ENCODE measurements at places on chromosomes 11 and 22.

GRCh38 chr11:25938952-25939351 lies 393.0 kb upstream of the ANO3 start:
- no peak for DNase-seq

GRCh38 chr11:66725114-66725513 lies 3.9 kb downstream of the SPTBN2 start:
- no peak for DNase-seq

DNA sequence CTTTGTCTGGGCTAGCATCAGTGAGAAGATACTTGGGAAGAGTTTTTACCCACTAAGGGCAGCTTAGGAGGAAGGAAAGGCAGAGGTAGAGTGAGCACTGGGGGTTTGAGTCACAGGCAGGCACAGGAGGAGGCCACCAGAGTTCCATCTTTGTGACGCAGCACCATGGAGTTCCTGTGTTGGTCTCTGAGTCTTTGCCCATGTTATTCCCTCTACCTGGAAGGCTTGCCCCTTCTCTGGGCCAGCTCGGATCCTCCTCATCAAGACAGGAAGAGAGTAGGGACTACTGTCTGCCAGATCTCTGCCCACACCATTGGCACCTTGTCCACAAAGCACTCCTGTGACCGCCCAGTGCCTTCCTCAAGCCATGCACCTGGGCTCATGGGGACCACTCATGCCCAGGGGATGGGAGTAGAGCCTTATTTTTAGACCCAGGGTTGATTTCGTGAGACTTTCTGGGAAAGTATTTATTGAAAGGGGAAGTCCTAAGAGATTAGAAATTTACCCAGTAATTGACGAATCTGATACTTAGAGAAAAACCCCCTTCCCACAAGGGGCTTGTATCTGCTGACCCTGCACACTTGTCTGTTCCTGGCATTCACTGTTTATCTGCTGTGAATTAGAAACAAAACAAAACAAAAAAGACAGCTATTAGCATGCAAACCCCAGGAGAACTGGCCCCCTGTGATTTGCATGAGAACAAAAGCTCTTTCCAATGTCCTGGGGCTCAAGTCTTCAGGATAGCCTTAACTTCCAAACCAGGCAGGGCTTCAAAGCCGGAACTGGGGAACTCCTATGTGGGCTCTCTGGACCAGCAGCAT lies 35.9 kb upstream of the MYEOV start:
- DNase-seq: no peak

DNA sequence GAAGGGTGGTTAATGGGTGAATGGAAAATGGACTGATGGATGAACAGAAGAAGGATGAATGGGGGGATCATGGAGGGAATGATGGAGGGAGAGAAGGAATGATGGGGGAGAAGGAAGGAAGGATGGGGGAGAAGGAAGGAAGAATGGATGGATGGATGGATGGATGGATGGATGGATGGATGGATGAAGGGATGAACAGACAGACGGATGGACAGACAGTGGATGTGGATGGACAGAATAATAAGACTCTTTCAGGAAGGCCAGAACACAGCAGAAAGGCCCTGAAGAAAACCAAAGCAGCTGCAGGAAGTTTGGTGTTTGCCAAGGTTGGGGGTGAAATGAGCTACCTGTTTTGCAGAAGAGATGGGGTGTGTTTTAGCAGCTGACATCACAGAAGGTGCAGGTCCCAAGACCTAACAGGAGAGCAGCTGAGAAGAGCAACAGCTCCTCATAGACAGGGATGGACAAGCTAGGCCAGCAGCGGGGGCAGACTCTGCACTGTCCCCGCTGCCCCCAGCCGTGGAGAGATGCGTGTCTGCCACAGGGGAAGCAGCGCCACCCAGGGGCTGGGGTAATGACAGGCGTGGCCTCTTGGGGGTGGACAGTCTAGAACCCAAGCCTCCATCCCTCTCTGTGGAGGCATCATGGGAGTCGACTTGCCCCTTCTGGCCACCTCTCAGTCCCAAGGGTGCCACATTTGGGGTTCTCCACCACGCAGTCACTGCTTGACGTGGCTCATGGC lies 17.9 kb downstream of the C1QTNF6 start:
- no peak for DNase-seq

DNA sequence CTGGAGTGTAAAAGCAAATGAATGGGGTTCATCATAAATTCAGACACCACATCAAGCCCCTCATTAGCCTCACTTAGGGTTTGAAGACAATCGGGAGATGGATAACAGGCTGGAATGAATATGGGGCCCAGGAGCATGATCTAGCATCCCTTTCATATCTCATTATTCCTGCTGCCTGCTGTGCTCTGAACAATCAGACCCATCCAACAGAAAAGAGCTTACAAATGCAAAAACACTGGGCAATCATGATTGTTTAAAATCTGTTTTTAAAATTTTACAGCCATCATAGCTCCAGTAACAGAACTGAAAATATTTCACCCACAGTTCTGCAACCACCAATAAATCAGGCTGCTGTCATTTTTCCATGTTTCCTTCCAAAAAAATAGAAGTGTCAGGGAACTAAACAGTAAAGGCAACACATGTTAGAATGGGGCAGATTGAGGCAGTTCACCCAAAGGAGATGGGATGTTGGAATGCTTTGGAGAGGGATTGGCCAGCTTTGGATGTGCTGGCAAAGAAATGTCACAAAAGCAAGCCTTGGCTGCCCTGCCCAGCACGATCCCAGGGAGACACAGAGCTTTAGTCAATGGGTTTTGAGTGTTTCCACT lies 47.8 kb upstream of the BMAL1 start:
- no peak for DNase-seq

GRCh38 chr11:86287468-86287796 lies 14.6 kb upstream of the HIKESHI start:
- no peak for DNase-seq

DNA sequence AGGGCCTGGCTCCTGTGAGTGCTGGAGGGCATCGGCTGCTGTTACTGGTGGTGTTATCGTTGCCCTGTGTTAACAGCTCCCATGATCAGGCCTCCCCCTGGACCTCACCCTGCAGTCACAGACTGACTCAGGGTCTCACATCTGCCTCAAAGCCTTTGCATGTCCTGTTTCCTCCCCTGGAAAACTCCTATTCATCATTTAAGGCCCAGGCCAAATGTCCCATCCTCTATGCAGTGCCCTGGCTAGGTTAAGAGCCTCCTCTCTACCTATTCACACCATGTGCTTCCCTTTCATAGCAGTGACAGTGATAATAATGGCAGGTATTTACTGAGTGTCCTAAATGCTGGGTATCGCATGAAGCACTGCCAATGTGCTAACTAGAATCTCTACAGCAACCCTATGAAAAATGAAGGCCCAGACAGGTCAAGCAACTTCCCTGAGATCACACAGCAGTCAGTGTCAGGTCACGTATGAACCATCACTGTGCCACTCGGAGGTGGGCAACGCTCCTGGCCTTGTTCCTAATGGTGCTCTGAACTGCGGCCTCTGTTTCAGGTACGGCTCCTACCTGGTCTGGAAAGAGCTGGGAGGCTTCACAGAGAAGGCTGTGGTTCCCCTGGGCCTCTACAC lies 9.3 kb downstream of the TSPO start:
- no peak for DNase-seq

GRCh38 chr11:9769621-9770020 lies 105.7 kb downstream of the SWAP70 start:
- no peak for DNase-seq

DNA sequence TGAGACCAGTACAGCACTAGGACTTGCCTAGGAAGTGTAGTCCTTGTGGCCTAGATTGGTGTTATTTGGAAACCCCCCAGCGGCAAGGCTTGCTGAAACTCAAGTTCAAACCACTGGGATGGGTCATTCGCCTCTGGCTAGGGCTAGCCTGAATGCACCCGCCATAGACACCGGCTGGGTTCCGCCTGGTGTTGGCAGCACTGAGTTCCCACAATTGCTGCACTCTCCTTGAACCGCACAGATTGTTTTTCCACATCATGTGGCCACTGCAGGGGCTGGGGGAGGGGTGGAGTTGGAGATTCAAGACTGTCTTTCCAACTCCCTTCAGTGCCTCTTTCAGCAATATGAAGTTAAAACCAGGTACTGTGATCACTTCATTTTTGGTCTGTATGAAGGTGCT lies 43.1 kb downstream of the CCDC73 start:
- no peak for DNase-seq

DNA sequence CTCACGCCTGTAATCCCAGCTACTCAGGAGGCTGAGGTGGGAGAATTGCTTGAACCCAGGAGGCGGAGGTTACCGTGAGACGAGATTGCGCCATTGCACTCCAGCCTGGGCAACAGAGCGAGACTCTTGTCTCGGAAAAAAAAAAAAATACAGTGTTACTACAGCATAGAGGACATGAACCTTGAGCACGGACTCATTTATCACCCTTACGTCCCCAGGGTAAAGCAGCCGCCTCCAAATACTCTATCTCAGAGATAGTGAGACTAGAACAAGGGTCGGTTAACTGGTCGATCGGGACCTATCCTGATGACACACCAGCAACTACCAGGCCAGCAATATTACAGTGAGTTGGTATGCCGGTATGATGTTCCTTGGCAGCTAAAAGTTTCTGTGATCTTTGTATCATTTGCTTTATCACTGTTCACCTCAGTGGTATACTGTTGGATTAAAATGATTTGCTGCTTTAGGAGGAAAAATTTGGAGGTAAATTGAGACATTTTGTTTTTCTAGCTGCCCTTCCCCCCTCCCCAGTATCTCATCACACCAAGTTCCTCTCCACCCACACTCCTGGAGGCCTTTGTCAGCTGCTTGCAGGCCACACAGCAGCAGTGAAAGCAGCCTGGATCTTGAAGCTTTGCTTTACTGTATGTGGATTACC lies 7.0 kb upstream of the SIDT2 start:
- DNase-seq: no peak

DNA sequence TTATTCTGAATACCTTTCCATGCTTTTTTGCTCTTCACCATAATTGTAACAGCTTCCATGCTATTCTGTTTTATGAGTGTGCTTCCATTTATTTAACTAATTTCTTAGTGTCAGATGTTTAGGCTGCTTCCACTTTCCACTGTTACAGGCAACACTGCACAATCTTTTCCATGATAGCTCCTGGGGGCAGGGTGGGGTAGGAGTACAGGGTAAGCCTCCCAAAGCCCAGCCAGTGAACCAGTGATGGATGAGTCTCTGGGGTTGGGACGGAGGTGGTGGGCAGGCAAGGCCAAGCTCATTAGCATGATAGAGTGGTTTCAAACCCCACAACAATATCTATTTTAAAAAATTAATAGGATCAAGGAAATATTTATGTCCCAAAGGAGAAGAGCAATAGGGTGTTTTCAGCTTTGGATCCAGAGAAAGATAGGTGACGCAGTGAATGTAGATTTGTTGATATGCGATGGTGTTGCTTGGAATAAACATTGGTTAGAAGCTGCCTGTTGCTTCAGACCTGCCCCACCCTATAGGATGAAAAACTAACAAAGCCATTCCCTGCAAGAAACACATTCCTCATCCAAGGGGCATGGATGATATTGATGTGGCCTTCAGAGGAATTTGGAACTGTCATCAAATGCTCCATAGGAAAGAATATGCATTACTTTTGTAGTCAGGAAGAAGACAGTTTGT lies 17.1 kb upstream of the ELF5 start:
- no peak for DNase-seq

DNA sequence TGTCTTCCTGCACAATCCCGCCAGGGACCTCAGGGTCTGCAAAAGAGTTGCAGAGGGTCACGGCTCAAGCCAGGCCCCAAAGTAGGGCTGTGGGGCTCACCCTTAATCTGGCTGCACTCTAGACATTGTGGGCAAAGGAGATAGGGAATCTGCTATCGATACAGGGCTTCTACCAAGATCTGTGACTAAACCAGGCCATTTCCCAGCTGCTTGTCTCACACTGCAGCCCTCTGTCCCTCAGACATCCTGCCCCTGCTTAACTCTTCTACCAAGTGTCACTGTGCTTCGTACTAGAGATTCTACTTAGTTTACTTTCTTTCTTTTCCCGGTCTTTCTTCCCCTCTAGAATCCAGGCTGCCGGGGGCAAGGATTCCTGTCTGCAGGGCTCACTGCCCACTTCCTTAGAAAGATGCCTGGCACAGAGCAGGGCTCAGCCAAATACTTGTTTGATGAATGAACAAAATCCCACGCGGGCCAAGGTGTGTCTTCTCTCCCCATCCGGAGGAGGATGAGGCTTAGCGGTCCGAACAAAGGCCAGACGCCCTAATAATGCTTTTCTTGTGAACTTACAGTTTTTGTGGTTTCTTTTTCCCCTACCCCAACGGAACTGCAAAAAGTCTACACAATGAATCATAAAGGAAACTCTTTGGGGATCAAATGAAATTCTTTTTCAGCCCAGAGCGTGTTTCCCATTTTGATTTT lies 61.3 kb upstream of the ANO1 start:
- DNase-seq: no peak

GRCh38 chr11:11432621-11433319 lies 79.7 kb upstream of the CSNK2A3 start:
- DNase-seq: no peak

DNA sequence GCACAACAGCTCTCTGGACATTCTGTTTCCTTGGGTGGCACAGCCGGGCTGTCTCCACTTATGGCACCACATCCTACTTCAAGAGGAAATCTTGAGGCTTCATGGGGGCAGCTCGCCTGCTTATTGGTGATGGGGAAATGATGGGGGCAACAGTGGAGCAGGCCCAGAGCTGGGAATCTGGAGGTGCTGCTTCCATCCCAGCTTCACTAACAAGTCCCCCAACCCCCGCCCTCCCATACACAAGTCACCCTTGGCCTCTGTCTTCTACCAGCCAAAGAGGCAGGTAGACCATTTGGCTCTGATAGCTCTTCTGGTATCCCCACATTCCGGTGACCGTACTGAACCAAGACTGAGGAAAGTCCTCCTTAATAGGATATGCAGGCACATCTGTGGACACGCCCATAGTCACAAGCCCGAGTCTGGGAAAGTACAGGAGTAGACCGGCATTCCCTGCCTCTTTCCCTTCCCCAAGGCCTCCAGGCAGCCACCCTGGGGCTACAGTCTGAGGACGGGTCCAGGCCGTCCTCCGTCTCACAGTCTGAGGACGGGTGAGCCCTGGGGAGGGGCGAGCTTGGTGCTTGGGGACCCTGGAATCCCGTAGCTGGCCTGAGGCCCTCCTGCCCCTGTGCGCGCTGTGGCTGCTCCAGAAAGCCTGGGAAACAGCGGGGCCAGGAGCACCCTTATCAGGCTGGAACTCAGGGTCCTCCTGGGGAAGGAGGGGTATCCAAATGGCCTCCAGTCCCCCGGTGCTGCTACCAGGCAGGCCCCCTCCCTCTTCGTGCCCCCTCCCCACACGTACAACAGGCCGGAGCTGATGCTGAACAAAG lies 145.6 kb downstream of the FEZ1 start:
- DNase-seq: no peak

- no peak for DNase-seq
These were observed 44.0 kb upstream of the WT1 start for GRCh38 chr11:32479291-32479690.
